Activated CD4-positive, alpha-beta T cell treated with anti-CD3 and anti-CD28 coated beads for 48 hours (primary cell): ENCODE measurements at places on chromosomes 11 and 22.

- no peak for DNase-seq
These were observed 11.7 kb downstream of the OSBPL5 start for GRCh38 chr11:3153291-3153861.

GRCh38 chr11:101880222-101880621, 34.6 kb upstream of the CEP126 start:
- no peak for DNase-seq

DNA sequence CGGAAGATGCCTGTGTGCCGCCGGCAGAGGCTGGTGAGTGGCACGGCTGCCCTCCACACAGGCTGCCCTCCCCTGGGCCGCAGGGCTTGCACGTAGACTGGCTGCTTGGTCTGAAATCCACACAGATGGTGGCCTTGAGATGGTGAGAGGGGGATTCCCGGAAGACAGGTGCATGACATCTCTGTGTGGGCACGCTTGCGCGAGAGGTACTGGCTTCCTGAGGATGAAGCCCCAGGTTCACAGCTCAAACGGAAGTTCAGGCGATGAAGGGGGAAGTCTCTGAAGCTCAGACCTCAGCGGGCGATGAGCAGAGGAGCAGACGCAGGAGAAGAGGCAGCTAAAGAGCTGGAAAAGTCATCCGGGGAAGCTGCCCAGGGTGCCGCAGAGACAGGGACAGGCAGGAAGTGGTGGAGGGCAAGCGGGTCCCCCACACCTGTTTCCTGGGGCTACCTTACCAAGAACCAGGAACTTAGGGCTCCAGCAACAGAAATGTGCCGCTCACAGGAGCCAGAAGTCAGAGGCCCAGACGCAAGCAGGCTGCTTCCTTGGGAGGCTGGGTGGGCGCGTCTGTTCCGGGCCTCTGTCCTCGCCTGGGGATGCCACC, 7.2 kb downstream of the CRELD2 start:
- peak; percentile 69 for DNase-seq

DNA sequence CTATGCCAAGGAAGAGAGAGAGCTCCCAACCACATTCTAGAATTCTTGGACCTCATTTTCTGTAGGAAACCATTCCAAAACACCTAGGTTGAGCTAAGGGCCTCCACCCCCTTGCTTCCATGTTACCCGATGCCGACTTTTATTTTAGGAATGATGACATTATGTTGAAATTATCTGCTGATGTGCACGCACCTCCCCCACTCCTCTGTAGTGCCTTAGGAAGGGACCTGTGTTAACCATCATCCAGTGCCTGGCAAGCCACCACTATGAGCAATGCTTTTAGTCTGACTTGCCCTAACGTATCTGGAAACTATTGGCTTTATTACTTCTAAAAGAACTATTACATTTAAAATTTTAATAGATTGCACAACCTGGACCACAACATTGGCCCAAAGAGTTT, 42.1 kb downstream of the NCAPD3 start:
- no peak for DNase-seq

DNA sequence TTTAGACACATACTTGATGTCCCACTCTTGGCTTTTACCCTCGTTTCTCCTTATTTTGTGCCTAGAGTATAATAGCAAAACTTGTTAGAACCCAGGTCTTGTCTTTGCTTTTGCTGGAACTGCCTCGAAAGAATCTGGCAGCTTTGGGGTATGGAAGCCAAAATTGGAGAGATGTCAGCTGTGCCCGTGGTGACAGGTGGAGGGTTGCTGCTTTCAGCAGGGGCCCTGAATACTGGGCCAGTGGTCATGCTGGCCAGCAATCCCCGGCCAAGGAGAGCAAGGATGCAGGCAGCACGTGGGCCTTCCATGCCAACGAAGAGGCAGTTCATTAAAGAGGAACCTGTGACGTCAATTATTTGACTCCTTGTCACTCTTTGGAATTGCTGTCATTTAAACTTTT, 181.1 kb downstream of the HIPK3 start:
- DNase-seq: no peak

DNA sequence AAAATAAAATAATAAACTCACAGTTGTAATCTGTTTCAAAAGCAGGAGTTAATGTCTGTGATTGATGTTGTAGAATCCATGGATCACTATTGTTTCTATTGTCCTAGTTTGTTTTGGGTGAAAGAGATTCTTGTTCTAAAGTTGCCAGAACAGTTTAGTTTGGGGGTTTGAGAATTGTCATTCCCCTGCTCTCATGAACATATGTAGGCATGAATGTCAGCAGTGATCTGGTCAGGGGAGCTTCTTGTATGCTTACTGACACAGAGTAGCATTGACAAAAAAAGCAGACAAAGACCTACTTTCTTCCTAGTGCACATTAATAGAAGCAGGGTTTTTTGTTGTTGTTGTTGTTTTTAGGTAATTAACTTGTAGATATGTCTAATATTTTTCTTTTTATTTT, 38.6 kb downstream of the ARHGAP1 start:
- DNase-seq: no peak

DNA sequence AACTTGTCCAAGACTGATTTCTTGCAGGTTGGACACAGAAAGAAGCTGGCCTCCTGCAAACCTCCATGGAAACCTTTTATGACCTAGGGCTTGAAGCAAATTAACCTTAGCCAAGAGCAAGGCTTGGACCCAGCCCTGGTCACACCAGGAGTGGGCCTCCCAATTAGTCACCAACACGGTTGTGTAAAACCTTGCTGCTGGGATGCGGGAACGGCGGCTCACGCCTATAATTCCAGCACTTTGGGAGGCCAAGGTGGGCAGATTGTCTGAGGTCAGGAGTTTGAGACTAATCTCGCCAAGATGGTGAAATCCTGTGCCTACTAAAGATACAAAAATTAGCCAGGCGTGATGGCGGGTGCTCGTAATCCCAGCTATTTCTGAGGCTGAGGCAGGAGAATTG, 419.9 kb downstream of the AASDHPPT start:
- no peak for DNase-seq

DNA sequence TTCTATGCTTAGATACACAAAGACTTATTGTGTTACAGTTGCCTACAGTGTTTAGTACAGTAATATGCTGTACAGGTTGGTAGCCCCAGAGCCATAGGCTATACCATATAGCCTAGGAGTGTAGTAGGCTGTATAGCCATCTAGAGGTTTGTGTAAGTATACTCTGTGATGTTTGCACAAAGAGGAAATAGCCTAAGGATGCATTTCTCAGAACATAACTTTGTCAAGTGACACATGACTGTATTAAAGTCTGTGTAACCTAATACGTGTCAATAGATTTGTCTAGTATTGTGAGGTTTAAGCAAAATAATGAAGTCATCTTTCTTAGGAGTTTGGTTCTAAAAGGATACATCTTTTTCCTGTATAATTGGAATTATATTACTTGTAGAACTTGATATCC, 5.5 kb downstream of the ZC3H12C start:
- DNase-seq: no peak
